Fibroblast of lung (primary cell): ENCODE measurements at places on chromosomes 1 and 21.

- no peak for DNase-seq
Observed at GRCh38 chr1:150309758-150310508, 11.4 kb upstream of the PRPF3 start.

GRCh38 chr1:44934791-44935190 lies 51.6 kb downstream of the EIF2B3 start:
- no peak for DNase-seq

DNA sequence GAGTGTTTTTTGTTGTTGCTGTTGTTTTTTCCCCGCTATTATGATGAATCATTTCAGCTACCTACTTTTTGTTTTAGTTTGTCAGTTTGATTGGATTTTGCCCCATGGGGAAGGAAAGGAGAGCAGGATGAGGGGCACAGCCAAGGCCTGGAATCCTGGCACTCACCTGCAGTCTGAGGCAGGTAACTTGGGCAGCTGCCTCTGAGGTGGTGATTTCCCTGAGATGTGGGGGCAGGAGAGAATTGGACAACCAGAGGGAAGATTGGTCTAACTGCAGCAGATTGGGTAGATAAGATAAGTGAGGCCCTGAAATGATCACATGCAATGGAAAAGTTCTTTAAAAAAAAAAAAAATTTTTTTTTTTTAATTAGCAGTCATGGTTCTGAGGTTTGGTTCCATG lies 1.5 kb upstream of the LAX1 start:
- DNase-seq, result no peak

- no peak for DNase-seq
Observed at GRCh38 chr1:15358565-15359133, 51.0 kb upstream of the EFHD2 start.

- no peak for DNase-seq
Observed at GRCh38 chr21:14559102-14559501, 13.0 kb upstream of the SAMSN1 start.

DNA sequence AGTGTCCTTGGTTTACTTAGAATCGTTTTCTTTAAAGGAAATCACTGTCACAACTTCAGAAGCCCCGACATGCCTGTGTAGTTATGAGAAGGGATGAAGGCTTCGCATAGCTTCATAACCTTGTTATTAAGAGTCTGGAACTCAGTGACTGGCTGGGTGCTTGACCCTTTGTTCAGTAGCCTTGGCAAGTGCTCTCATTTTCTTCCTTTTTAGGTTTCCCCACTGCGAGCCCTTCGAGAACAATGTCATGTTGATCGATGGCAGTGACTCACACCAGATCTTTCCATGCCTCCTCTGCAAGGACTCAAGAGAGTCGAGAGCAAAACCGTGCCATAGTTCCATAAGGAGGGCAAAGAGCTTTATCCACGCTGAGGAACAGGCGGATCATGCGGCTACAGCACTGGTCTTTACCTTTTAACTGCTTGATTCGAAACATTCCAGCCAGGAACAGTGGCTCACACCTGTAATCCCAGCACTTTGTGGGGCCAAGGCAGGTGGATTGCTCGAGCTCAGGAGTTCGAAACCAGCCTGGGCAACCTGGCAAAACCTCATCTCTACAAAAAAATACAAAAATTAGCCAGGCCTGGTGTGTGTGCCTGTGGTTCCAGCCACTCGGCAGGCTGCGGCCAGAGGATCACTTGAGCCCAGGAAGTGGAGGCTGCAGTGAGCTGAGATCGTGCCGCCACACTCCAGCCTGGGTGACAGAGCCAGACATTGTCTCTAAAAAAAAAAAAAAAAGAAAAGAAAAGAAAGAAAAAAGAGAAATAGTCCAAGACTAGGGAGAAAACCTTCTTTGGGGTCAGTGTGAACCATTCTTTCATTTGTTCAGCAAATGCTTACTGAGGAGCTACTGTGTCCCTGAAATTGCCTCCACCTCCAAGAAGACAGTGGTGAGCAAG lies 95.4 kb upstream of the ERRFI1 start:
- peak; percentile 100 for DNase-seq

DNA sequence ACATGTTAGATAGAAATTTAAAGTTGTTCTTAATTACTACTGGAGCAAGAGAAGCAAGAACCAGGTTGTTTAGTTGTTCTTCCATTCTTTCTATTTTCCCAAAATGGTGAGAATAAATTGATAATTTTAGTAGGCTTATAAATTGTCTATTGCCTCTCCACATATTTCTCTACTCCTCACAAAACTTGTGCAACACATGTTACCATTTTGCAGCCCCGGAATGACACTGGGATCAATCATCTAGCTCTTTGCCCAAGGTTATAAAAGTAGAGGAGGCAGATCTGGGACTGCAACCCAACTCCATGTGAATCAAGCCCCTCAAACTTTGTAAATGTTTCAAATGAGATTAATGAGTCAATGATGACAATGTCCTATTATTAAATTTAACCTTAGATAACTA lies 34.9 kb downstream of the PRMT6 start:
- no peak for DNase-seq

DNA sequence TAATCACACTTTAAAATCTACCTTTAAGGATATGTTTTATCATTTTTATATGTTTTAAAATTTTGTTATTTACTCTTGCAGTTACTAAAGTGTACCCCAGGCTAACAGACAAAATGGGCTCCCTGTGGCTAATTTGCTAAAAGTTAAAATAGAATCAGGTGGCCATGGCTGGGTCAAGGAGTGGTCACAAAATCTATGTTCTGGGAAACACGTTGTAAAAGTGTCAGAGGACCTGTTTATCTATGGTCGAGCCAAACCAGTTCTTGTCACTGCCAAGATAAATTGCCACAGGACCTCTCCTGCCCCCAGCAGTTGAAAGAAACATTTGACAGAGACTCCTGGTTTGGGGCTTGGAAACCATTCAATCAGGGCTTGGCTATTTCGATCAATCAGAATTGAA lies 21.2 kb upstream of the TTLL7 start:
- DNase-seq, result no peak

DNA sequence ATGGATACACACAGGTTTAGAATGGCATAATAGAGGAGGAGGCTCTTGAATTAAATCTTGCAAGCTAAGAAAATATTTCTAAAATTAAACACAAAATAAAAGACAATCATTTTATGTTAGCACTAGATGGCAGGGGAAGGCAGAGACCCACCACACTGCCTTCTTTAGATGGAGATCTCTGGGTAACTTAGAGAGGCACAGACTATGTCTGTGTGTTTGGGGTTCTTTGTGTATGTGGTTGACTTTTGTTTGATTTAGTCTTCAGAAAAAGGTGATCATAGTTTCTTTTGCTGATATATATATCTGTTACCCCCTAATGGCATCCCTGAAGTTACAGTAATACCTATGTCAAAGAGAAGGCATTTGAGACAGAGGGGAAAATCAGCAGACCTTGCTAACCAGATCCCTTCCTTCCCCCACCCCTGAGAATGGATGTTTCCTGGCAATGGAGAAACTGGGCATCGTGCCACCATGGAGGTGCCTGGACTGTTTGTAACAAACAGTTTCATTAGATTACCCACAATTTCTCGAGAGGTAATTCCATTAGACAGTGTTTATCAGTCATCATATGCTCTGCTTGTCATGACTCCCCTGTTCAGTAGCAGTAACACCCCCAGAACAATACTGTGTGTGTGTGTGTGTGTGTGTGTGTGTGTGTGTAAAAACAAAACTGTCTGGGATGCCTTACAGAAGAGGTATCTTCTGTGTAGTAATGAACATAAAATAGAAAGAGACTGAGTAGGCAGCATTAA lies 228.3 kb upstream of the DEPDC1 start:
- DNase-seq, result peak; percentile 2

- DNase-seq, result peak; percentile 53
Observed at GRCh38 chr1:115277276-115277675, 60.8 kb downstream of the NGF start.

DNA sequence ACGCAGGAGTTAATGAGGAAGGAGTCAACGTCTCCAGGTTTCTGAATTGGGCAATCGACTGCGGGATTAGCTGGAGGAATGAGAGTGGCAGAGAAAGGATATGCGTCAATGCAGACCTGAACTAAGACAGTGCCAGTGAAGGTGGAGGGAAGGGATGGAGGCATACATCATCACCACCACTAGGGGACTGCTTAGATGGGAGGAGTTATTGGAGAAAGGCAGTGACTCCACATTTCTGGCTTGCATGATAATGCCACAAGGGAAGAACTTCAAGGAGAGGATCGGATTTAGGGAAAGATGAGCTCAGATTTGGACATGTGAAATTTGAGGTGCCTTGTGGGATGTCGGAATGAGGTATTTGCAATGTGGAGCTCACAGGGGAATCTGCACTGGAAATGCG lies 17.5 kb downstream of the VASH2 start:
- peak; percentile 18 for DNase-seq

GRCh38 chr1:156709757-156710489 lies 4.5 kb upstream of the CRABP2 start:
- peak; percentile 77 for DNase-seq
